Lung (tissue), 17 donors: ENCODE measurements at places on chromosomes 1 and 21. TPM values are rescaled to one million over a fixed set of nuclear protein-coding genes. Genes with fewer than 3 reads are reported as not detected.

Gene NTRK1
- total RNA-seq: not detected

Gene EVA1C
- total RNA-seq: 13.9 TPM

Gene MEF2D
- total RNA-seq: 23.0 TPM

Gene RRP1B
- total RNA-seq: 18.1 TPM

DNA sequence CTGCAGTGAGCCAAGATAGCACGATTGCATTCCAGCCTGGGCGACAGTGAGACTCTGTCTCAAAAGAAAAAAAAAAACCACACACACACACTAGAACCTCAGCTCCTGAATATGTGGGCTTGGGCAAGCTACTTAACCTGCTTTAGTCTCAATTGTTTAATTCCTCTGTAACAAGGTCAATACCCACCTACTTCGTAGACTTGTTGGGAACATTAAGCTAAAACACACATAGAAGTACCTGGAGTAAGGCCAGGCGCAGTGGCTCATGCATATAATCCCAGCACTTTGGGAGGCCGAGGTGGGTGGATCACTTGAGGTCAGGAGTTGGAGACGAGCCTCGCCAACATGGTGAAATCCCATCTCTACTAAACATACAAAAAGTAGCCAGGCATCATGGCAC, 77.1 kb downstream of the CLSTN1 start:
- H3K4me3 ChIP-seq: no peak overlapping the region
- no peak for DNase-seq
- peaks cover 32% of the 10 kb centered on the region for H3K36me3 ChIP-seq
- no peak overlapping the region for H3K27ac ChIP-seq
- H3K4me1 ChIP-seq: no peaks in the 10 kb centered on the region

- no peaks in the 10 kb centered on the region for H3K36me3 ChIP-seq
- no peak overlapping the region for H3K4me3 ChIP-seq
- H3K4me1 ChIP-seq: no peaks in the 10 kb centered on the region
- no peak for DNase-seq
- H3K27ac ChIP-seq: no peak overlapping the region
Observed at GRCh38 chr1:165842671-165843129, 15.3 kb downstream of the UCK2 start.

- no peak overlapping the region for H3K4me3 ChIP-seq
- H3K36me3 ChIP-seq: no peaks in the 10 kb centered on the region
- no peak overlapping the region for H3K27ac ChIP-seq
Observed at GRCh38 chr1:107244709-107245500, 104.1 kb downstream of the NTNG1 start.

GRCh38 chr1:9807541-9807940, 16.2 kb downstream of the CLSTN1 start:
- peaks cover 7% of the 10 kb centered on the region for H3K4me1 ChIP-seq
- H3K27ac ChIP-seq: no peak overlapping the region
- H3K4me3 ChIP-seq: no peak overlapping the region
- no peaks in the 10 kb centered on the region for H3K27me3 ChIP-seq
- DNase-seq: no peak

DNA sequence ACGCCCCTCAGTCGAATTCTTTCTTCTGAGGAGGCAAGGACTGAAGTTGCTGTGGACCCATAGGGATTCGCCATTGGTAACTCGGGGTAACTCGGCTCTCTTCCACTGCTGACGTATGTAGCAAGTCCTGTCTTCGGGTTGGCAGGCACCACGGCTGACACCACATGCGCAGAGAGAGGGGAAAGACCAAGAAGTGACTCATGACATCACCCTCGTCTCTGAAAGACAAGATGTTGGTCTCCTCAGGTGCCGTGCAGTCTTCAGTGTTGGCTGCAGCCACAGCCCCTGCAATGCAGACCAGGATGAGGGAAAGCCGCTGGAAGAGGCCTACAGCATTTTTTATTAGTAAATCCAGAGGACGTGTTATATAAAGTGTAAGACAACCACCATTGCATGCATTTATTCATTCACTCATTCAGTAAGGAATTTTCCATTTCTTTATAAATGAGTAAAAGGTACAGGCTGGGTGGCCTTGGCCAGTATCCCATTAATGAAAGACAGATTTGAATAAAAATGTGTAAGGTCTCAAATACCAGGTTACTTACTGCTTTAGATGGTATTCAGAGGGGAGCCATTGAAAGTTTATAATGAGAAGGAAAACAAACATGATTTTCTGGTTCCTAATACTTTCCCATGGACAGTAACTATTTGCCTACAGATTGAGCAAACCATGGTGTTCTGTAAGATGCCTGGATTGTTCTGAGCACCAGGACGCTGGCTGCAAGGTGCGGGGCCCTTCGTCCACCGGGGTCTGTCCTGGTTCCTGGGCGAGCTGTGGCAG, 50.7 kb upstream of the IRF2BP2 start:
- H3K27ac ChIP-seq: no peak overlapping the region
- no peaks in the 10 kb centered on the region for H3K36me3 ChIP-seq
- no peak for DNase-seq
- H3K4me3 ChIP-seq: no peak overlapping the region
- no peaks in the 10 kb centered on the region for H3K27me3 ChIP-seq

GRCh38 chr1:193229136-193229535, 42.7 kb upstream of the B3GALT2 start:
- no peaks in the 10 kb centered on the region for H3K4me1 ChIP-seq
- H3K27me3 ChIP-seq: no peaks in the 10 kb centered on the region
- no peak overlapping the region for H3K4me3 ChIP-seq
- H3K36me3 ChIP-seq: peaks cover 17% of the 10 kb centered on the region
- no peak for DNase-seq

DNA sequence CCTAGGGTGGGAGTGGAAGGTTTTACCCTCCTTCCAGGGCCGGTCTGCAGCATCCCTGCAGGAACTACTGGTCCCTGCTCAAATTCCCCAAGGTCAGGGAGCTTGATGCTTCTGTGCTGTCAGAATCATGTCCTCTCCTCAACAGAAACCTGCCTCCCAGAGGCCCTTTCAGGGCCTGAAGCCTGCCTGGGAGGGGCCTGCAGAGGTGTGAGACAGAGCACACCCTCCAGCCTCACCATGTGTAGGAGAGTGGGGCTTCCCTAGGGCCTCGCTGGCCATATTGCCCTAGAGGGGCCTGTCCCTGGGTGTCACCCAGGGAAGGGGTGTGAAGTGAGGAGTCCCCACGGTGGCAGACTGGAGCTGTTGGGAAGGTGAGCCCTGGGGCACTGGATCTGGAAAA, 21.1 kb downstream of the KNCN start:
- no peak overlapping the region for H3K4me3 ChIP-seq
- no peaks in the 10 kb centered on the region for H3K4me1 ChIP-seq
- H3K36me3 ChIP-seq: no peaks in the 10 kb centered on the region
- H3K27me3 ChIP-seq: no peaks in the 10 kb centered on the region

GRCh38 chr1:94737124-94737998, 82.8 kb upstream of the SLC44A3 start:
- H3K27ac ChIP-seq: no peak overlapping the region
- no peak overlapping the region for H3K4me3 ChIP-seq
- H3K4me1 ChIP-seq: peaks cover 6% of the 10 kb centered on the region
- H3K36me3 ChIP-seq: no peaks in the 10 kb centered on the region

- peaks cover 2% of the 10 kb centered on the region for H3K27me3 ChIP-seq
- H3K36me3 ChIP-seq: no peaks in the 10 kb centered on the region
- no peak for DNase-seq
- H3K27ac ChIP-seq: no peak overlapping the region
- H3K4me3 ChIP-seq: no peak overlapping the region
- H3K4me1 ChIP-seq: no peaks in the 10 kb centered on the region
Observed at GRCh38 chr1:247468481-247469140, 10.7 kb upstream of the OR2B11 start.

DNA sequence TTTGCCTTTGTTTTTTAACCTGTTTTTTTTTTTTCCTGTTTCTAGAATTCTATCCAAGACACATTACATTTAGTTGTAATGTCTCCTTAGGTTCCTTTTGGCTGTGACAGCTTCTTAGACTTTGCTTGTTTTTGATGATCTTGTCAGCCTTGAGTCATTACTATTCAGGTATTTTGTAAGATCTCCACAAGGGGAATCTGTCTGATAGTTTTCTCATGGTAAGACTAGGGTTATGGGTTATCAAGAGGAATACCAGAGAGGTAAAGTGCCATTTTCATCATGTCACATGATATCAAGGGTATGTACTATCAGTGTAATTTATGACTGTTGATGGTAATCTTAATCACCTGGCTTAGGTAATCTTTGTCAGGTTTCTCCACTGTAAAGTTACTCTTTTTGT, 99.1 kb upstream of the GFI1 start:
- no peak overlapping the region for H3K4me3 ChIP-seq
- no peaks in the 10 kb centered on the region for H3K27me3 ChIP-seq
- no peaks in the 10 kb centered on the region for H3K4me1 ChIP-seq
- H3K36me3 ChIP-seq: peaks cover 8% of the 10 kb centered on the region

DNA sequence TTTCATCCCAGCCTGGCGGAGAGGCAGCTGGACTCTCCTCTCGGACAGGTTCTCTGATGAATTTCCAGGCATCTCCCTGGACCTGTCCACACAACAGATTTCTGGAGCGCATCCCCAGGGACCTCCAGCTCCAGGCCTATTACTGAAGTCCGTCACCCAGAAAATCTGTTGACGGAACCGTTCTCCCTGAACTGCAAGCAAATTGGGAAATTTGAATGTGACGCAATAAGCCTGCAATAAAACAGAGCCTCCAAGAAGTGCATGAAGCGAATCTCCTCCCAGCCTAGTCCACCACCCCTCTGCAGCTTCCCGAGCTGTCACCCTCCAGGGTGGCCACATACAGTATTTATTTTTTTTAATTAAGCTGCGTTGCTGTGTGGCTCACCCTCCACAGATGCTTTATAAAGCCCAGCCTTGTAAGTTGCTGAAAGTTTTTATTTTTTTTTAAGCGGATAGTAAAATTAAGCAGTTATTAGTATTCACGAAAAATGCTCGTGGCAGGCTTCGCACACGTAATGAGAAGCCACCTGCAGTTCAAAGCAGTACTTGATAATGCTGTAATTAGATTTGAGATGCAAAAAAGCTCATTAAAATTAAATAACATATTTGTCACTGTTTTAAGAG, 173.3 kb downstream of the CAMTA1 start:
- no peak overlapping the region for H3K4me3 ChIP-seq
- peaks cover 4% of the 10 kb centered on the region for H3K4me1 ChIP-seq
- H3K36me3 ChIP-seq: no peaks in the 10 kb centered on the region
- DNase-seq: peak; percentile 80

GRCh38 chr21:39159342-39160063, 23.7 kb downstream of the PSMG1 start:
- peaks cover 4% of the 10 kb centered on the region for H3K4me1 ChIP-seq
- no peaks in the 10 kb centered on the region for H3K27me3 ChIP-seq
- H3K27ac ChIP-seq: no peak overlapping the region
- no peaks in the 10 kb centered on the region for H3K36me3 ChIP-seq
- peak; percentile 28 for DNase-seq
- H3K4me3 ChIP-seq: no peak overlapping the region

DNA sequence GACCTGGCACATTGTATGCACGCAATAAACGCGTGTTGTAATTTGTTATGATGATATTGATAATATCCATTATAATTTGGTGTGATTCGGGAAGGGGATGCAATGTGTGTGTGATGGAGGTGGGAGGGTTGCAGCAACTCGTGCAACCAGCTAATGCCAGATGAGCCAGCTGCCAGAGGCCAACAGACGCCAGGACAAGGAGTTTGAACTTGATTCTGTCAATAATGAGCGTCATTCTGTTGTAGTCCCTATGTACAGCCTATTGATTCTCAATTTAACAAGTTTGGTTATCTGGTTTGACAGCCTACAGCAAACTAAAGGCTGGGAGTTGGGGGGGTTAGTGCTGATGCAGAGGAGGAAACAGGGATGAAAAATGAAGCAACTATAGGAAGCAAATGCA, 35.5 kb downstream of the TIAM1 start:
- H3K27me3 ChIP-seq: no peaks in the 10 kb centered on the region
- no peak overlapping the region for H3K4me3 ChIP-seq
- H3K4me1 ChIP-seq: peaks cover 6% of the 10 kb centered on the region
- no peak overlapping the region for H3K27ac ChIP-seq

GRCh38 chr21:38486706-38487105, 11.6 kb downstream of the ERG start:
- no peaks in the 10 kb centered on the region for H3K27me3 ChIP-seq
- H3K27ac ChIP-seq: peak overlapping the region; percentile 2
- H3K36me3 ChIP-seq: no peaks in the 10 kb centered on the region
- no peak for DNase-seq
- peaks cover 5% of the 10 kb centered on the region for H3K4me1 ChIP-seq

- H3K27ac ChIP-seq: peak overlapping the region; percentile 96
- H3K27me3 ChIP-seq: no peaks in the 10 kb centered on the region
- H3K36me3 ChIP-seq: no peaks in the 10 kb centered on the region
Observed at GRCh38 chr1:26541816-26542711, 12.5 kb downstream of the RPS6KA1 start.
